ENCODE measurements at places on chromosomes 2 and 18.

- DNase-seq: peak; percentile 60
Measured at GRCh38 chr18:61333271-61333745, at the start of gene CDH20. Gene CDH20, plus strand, starts transcription at chr18:61333430.

DNA sequence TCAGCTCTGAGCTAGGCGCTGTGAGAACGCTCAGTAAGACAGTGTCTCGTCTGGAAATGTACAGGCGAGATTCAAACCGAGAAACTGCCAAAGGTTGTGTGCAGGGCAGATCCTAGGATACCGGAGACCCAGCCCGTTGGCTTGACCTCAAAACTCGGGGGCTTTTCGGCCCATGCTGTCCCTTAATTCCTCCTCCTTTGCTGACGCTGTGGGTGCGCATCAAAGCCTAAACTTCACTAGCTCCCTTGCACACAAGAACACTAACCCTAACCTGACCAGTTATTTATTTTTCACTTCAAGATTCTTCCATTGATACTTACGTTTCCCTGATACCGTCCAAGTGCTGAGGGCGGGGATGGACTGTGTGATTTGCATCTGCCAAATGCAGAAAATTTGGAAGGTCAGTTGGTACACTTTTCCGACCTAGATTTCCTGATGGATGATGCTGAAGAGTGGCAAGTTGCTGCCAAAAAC is 1.0 kb upstream of the AAK1 start:
- no peak for DNase-seq

- DNase-seq: no peak
Measured at GRCh38 chr18:44945888-44946401, 265.3 kb downstream of the SETBP1 start.

GRCh38 chr18:54672846-54673475 is 81.9 kb downstream of the DYNAP start:
- no peak for DNase-seq

DNA sequence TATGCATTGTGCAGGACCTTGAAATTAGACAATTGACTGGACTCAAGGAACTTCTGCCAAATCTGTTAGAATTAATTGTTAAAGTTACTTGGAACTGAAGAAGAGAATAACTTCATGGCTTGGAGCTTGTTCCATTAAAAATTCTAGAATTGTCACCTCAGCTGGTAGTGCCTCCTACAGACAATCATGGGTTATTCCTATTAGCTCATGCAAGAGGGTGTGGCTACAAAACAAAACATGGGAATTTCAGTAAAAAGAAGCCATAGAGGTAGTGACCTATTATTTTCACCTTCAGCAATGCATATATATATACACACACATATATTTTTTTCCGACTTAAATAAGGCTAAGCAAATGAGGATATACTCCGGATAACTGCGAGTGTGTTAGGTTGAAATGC is 181.9 kb upstream of the DTNA start:
- DNase-seq: no peak

DNA sequence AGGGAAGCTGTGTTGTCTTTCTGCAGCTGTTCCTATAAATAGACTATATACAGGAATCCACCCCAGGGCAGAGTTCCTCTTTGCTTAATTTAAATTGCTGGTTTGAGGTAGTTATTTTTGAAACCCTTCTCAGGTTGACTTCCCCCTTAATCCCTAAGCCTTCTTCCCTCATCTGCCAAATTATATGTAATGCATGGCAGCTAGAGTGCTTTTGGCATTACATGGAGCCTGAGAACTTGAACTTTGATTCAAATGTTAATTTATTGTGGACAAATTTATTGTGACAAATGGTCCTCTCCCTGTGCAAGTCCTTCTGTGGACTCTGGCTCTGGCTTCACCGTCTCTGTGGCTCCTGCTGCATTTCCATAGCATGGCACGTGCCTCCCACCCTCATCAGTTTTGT is 29.2 kb downstream of the MYO1B start:
- no peak for DNase-seq

GRCh38 chr2:39216346-39217191 is 27.2 kb downstream of the CDKL4 start:
- no peak for DNase-seq

GRCh38 chr2:52831216-52831615 is 936.4 kb upstream of the CHAC2 start:
- DNase-seq: no peak

- no peak for DNase-seq
Measured at GRCh38 chr2:225165052-225165451, 122.8 kb upstream of the DOCK10 start.

All from C1 segment of cervical spinal cord (tissue), 14 donors.